MG63 (cell line): ENCODE measurements at places on chromosomes 7 and 10.
A peak's percentile ranks its signal among the peaks of the same experiment; 100 is the strongest.

DNA sequence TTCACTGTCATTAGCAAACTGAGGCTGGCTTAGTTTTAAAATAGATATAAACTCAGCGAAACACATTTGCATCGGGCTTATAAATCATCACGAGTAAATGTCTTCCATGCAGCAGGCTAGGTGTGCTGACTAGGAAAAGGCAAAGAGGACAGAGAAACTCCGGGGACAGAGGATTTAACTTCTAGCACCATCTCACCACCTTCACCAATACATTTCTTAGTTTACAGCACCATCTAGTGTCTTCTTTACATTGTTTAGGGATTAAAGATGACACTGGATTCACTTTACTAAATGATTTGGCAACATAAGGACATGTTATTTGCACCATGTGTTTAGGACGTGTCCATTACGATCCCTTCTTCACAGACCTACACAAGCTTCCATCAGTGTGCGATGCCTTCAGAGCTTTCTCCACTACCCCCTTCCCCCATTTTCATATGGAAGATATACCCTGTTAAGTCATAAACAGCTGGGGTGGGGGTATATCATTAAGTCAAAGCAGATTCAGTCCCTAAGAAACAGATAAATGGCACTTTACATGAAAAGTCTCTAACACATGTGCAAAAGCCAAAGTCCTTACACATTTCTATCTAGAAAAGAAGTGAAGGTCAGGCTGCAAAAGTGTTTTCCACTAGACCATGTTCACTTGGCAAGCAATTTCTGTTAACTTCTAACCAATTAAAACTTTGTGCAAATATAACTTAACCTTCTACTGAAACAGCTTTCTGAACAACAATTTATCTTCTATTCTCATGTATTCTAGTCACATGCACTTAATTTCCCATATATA lies 103.3 kb downstream of the GRB10 start:
- DNase-seq = no peak

GRCh38 chr10:98419469-98420261 lies 4.7 kb upstream of the PYROXD2 start:
- no peak for DNase-seq

GRCh38 chr7:143263266-143264195 lies at the start of gene GSTK1:
TSS of gene GSTK1 (plus strand) at chr7:143263441. CDS start at chr7:143263514, 73 bp downstream.
- peak; percentile 75 for DNase-seq

DNA sequence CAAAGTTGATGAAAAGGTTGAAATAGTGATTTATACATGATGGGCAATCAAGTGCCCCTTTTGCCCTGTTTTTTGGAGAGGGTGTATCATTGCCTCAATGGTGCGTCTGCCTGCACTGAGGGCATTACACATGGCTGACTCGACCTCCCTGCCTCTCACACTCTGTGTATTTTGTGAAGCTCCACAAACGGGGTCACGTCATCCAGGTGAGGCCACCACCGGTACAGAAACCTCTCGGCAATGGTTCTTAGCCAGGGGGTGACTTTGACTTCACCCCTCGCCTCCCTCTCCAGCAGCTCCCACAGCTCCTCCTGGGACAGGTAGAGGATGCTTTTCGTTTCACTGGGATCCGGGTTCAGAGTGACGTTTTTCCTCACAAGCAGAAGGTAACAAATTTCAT lies 6.3 kb downstream of the IDI2 start:
- no peak for DNase-seq

GRCh38 chr10:19749185-19749729 lies 67.0 kb upstream of the PLXDC2 start:
- no peak for DNase-seq

- no peak for DNase-seq
These were observed 729.1 kb downstream of the TNS3 start for GRCh38 chr7:46852795-46853194.

GRCh38 chr7:85290269-85290668 lies 103.4 kb upstream of the SEMA3D start:
- no peak for DNase-seq

- no peak for DNase-seq
These were observed 1409.1 kb upstream of the CELF2 start for GRCh38 chr10:9608602-9609001.

- no peak for DNase-seq
These were observed 244.7 kb upstream of the GPR26 start for GRCh38 chr10:123421461-123421860.

GRCh38 chr10:69259547-69260243 lies 18.6 kb upstream of the HK1 start:
- no peak for DNase-seq

DNA sequence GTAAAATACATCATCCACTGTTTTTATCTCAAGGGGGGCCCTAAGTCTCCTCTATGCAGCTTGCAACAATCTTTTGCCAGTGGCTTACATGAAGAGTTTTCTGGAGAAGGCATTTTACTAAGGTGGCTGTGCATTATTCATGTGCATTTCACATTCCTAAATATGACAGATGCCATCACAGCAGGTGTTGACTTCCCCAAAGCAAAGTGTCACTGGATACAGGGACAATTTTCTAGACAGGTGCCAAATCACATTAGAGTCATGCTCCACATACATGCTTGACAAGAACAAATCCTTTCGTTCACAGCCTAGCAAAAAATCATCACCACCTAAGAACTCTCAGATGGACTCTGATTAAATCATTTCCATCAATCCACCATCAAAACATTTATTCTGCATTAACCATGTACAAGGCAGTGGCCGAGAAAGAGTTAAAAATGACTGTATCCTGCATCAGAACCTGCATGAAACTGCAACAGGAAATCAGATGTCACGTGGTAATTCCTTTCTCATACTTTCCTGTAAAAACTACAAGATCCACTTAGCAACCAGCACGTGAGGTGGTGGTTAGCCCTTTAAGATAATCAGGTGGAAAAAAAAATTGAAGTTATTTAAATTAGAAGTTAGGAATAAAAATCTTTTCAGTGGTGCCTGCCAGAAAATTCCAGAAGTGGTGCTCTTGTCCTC lies 88.2 kb upstream of the AFAP1L2 start:
- no peak for DNase-seq

GRCh38 chr7:90474284-90475210 lies 5.1 kb downstream of the PTTG1IP2 start:
- peak; percentile 82 for DNase-seq

GRCh38 chr10:24247841-24248240 lies 38.9 kb downstream of the KIAA1217 start:
- no peak for DNase-seq

GRCh38 chr10:67779465-67780203 lies 58.4 kb downstream of the DNAJC12 start:
- peak; percentile 47 for DNase-seq

- DNase-seq = peak; percentile 54
These were observed 206 bp downstream of the UPF2 start for GRCh38 chr10:12042409-12042796.
